ENCODE measurements at places on chromosomes 2 and 18.
A peak's percentile ranks its signal among the peaks of the same experiment; 100 is the strongest.

DNA sequence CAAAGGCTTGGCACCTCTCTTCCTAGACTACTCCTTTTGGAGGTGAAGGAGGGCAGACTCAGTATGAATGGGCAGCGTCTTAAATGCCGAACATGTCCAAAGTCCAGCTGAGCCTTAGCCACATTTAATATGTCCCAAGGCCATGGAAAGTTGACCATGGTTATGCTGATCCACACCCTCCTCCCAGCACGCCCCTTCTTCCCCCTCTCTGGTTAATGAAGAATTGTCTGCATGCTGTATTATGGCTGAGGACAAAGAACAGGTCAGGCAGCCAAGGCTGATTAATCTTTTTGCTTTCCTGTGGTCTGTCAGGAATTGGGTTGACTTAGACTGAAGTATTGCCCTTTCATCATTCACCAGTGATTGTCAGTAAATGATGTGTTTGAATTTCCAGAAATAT is 5.8 kb upstream of the MYOM1 start:
- DNase-seq = no peak

GRCh38 chr18:33577685-33578517 is at the start of gene ASXL3:
TSS of gene ASXL3 (plus strand) at chr18:33578219. CDS start at chr18:33578632, 413 bp downstream.
- no peak for DNase-seq

- DNase-seq = no peak
These were observed 33.4 kb upstream of the PPP4R1 start for GRCh38 chr18:9647496-9648323.

- no peak for DNase-seq
These were observed 13.2 kb upstream of the DNAJC27 start for GRCh38 chr2:24984912-24985311.

GRCh38 chr18:34834897-34835296 is 124.8 kb downstream of the DTNA start:
- no peak for DNase-seq

DNA sequence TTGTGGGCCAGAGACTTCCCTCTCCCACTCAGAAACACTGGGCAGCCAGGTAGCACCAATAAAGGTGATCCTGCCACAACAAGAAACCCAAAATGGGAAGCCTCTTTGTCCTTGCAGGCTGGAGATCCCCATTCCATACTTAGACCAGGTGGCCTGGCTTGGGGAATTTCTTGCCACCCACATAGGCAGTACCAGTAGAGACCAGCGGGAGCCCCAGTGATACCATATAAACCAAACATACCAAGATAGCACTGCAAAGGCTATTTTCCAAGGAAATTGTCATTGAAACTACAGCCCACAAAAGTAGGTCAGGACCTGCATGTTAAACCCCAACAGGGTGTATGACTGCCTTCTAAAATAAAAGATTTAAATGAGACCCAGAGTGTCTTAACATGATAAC is 171.6 kb downstream of the DIS3L2 start:
- DNase-seq = peak; percentile 38

- no peak for DNase-seq
These were observed 1.8 kb upstream of the HOXD8 start for GRCh38 chr2:176127774-176128072.
